ENCODE measurements at places on chromosomes 2 and 18.

DNA sequence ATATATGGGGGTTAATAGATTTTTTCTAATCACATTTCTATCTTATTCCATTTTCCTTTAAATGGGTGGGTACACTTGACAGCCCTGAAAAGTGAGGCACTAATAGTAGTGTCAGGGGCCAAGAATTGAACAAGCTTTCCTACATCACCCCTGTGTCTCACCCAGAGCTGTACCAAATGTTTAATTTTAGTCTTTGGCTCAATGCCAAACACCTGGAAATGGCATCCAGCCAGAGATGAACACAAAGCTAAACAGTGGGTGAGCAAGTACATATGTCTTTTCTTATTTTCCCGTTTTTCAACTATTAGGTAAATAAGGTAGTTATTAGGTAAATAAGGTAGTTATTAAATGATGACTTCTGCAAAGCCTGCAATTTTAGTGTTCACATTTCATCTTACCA is 276.3 kb upstream of the ERBB4 start:
- DNase-seq: no peak

DNA sequence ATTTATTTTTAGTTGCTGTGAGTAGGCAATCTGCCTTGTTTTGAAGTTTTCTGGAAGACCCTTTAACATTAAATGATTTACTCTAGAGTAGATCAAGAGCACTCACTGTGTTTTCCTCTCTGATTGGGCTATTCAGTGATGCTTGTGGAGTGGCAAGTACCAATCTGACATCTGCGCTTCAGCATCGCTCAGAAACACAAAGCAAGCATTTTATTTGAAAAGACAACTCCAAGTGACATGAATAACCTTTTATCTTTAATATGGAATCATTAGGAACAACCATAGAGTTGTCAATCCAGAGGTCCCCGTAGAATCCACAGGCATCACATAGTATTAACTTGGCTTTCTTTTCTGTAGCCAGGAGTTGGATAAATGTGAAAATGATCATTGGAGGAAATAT is 114.7 kb downstream of the CPS1 start:
- no peak for DNase-seq

- no peak for DNase-seq
Observed at GRCh38 chr18:313931-314330, 46.1 kb upstream of the THOC1 start.

DNA sequence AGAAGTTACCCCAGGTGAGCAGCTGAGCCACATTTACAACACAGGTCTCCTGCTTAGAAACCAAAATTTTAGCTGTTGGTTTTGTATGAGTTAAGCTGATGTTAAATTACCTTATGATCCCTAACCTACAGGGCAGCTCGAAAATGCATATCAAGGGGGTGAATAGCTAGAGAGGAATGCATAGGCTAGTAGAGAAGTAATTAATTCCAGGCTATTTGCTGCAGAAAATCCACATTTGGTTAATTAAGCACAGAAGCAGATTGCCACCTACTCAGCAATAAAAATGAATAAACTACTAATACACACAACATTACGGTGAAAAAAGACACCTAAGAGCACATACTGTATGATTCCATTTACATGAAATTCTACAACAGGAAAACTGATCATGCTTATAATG is 91.4 kb downstream of the OSBPL1A start:
- DNase-seq: no peak

DNA sequence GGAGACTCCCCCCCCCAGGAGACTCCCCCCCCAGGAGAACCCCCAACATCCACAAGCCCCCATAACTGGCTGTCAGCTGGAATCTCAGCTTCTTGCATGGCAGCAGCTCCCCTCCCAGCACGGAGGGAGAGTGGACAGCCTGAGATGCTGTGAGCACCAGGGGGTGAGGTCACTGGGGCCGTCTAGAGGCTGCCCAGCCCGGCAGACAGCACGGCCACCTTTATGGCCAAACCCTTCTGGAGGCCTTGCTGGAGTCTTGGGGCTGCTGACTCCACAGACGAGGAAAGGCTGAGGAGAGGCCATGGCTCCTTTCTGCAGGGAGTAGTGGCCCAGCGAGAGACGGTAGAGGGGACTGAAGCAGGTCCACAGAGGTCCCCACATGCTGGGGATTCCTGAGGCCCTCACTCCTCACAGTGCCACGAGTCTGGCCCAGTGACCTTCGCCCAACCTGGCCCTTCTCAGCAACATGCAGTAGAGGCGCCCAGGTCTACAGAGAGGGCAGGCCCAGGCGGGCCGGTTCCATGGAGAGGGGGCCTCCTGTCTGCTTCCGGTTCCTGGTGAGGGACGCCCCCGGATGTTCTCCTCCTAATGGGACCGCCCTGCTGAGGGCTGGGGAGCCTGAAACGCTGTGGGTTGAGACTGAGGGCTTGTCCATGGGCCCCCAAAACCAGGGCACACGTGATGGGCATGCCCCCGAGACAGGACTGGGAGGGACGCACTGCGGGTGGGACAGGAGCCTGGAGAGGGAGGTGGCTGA is 122.6 kb upstream of the CTDP1 start:
- no peak for DNase-seq

DNA sequence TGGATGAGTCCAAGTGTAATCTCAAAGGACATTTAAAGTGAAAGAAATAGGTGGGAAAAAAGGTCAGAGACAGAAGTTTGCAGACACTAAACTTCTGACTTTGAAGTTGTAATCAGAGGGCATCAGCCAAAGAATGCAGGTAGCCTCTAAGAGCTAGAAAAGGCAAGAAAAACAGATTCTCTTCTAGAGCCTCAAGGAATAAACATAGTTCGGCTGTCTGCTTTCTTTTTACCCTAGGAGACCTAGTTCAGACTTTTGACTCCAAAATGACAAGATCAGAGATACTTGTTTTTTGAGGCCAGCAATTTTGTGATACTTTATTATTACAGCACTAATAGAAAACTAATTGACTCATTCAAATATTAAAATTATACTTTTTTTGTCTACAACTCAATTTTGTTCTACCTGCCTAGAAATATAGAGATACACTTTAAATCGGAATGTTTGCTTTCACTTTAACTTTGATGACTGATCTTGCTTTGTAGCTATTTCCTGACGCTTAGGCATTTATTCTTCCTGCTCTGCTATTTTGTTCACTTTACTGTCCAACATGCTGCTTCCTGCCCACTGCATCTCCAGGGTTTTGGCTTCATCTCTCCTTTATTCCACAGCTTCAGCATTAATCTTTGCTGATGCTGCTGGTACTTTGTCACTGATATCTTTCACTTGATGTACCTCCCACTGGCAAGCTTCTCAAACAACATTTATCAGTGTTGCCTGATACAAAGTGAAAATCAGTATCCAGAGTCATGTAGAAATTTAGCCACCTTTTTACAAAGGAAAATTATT is 272.5 kb downstream of the DSEL start:
- DNase-seq: no peak

DNA sequence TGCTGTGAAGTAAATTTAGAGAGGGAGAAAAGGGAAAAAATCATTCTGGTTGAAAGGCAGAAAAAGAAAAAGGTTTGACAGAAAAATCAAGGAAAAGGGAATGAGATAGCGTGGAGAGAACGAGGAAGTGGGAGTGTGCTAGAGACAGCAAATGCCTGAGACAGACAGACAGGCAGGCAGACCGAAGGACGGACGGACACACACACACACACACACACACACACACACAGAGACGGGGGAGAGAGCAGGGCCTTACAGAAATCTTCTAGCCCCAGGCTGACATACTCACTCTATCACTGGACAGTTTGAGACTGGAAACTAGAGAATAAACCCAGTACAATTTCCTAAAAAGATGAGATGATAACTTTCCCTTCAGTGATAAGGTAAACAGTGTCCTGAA is 238.4 kb downstream of the ZNF521 start:
- DNase-seq: no peak

DNA sequence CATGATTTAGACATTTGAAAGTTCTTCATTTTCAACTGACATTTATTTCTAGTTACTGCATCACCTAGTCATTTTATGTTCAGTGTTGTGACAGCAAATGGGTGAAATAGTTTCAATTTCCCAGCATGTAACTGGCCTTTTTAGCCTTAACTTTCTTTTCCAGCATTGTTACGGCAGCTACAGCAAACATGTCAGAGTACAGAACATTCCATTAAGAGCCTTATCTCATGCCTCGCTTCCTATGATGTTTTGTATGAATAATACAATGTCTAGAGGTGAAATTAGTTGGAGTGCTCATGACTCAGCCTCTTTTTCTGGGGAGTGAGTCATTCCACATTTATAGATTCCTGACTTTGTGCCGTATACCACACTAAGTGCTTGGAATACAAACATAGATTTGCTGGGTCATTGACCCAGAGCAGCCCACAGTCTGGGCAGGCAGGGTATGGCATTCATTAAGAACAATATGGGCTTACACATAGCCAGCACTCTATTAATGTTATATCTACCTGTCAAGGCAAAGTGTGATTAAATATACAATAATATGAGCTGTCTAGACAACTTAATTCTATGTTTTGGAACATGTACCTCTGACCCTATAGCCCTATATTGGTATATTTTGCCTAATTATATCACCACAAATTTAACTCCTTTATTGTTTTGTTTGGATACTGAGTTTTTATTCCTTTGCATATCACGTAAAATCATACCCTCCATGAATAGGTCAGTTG is 72.2 kb downstream of the MAP2 start:
- DNase-seq: peak; percentile 57

DNA sequence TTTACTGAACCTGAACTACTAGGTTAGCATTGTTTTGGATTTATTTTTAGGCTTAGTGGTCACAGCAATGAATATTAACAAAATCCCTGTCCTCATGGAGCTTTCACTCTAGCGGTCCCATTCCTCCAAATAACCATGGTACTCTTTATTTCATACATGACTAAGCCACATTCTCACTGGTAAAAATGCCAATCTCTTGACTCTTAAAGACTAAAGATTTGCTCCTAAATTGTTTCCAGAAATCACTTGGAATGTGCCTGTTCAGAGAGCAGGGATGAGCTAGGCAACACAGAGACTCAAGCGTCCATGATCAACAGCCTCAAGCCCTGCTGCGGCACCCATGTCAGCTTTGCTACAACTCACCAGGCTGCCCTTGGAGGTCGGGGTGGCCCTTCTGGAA is 13.5 kb downstream of the LMAN1 start:
- no peak for DNase-seq

- DNase-seq: peak; percentile 28
Observed at GRCh38 chr2:172968061-172968469, 107.6 kb upstream of the MAP3K20 start.

DNA sequence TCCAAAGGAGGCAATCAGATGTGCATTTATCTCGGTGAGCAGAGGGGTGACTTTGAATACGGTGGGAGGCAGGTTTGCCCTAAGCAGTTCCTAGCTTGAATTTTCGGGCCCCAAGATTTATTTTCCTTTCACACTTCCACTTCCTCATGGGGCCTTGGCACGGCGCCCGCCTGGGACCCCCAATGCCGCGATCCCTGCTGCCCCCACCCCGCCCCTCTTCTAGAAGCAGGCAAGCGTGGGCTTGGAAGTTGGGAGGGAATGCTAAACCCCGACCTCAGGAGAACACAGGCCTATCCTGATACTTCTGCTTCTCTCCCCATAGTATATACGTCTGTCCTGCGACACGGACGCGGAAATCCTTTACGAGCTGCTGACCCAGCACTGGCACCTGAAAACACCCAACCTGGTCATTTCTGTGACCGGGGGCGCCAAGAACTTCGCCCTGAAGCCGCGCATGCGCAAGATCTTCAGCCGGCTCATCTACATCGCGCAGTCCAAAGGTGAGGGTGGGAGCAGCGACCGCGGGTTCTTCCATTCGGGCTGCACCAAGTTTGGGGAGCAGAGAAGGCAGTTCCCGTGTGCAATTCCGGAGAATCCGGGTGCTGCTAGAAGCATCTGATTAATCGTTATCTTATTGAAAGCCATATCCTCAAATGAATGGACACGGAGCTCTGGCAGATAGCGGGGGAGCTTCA is 21.6 kb downstream of the TRPM8 start:
- no peak for DNase-seq

DNA sequence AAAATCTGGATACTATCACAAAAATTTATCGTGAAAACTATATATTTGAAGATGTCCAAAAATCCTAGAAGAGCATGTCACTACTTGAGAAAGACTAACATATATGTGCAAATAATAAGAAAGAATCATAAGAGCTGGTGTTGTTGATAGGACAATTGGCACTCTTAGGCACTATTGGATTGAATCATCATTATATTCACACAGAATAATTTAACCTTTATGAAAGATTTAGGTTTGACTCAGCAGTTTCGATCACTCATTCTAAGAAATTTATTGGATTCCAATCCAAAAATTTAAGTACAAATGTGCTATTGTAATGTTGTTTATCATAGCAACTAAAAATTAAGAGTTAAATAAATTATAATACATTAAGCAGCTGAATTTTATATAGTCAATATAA is 503.6 kb downstream of the SPAG16 start:
- DNase-seq: no peak

GRCh38 chr2:96082211-96083063 is 33.9 kb downstream of the ADRA2B start:
- DNase-seq: peak; percentile 78

GRCh38 chr18:55334875-55335274 is 253.1 kb downstream of the TCF4 start:
- peak; percentile 45 for DNase-seq

- no peak for DNase-seq
Observed at GRCh38 chr2:178363252-178363651, 87.7 kb downstream of the PRKRA start.

- DNase-seq: no peak
Observed at GRCh38 chr18:27478459-27478858, 293.4 kb upstream of the CHST9 start.

GRCh38 chr2:235004329-235004903 is 52.6 kb downstream of the SH3BP4 start:
- no peak for DNase-seq

GRCh38 chr2:64311948-64312621 is 141.9 kb upstream of the LGALSL start:
- DNase-seq: peak; percentile 77

- no peak for DNase-seq
Observed at GRCh38 chr18:48228841-48229240, 180.3 kb downstream of the ZBTB7C start.
